ENCODE measurements at places on chromosomes 16 and 17.

- DNase-seq: peak; percentile 46
Observed at GRCh38 chr16:70553645-70554044, 30.0 kb downstream of the SF3B3 start.

- no peak for DNase-seq
Observed at GRCh38 chr16:55408661-55409060, 70.3 kb upstream of the MMP2 start.

DNA sequence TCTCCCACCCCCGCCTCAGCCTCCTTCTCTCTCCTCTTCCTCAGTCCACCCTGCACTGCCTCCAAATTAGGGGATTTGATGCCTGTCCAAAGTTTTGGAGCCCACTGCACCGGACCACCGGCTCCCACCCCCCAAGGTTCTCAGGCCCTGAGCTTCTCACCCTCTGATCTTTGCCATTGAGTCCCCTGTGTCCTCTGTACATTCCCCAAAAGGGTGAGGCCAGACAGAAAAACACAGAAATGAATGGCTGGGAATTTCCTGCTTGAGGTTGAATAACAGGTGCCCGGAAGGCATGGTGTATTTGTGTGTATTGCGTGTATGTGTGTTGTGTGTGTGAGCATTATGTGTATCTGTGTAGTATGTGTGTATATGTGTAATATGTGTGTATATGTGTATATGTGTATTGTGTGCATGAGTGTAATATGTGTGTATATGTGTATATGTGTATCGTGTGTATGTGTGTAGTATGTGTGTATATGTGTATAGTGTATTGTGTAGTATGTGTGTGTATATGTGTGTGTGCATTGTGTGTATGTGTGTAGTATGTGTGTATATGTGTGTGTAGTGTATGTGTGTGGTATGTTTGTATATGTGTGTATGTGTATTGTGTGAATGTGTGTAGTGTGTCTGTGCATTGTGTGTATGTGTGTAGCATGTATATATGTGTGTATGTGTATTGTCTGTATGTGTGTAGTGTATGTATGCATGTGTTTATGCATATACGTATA lies 16.0 kb upstream of the CCL17 start:
- no peak for DNase-seq

DNA sequence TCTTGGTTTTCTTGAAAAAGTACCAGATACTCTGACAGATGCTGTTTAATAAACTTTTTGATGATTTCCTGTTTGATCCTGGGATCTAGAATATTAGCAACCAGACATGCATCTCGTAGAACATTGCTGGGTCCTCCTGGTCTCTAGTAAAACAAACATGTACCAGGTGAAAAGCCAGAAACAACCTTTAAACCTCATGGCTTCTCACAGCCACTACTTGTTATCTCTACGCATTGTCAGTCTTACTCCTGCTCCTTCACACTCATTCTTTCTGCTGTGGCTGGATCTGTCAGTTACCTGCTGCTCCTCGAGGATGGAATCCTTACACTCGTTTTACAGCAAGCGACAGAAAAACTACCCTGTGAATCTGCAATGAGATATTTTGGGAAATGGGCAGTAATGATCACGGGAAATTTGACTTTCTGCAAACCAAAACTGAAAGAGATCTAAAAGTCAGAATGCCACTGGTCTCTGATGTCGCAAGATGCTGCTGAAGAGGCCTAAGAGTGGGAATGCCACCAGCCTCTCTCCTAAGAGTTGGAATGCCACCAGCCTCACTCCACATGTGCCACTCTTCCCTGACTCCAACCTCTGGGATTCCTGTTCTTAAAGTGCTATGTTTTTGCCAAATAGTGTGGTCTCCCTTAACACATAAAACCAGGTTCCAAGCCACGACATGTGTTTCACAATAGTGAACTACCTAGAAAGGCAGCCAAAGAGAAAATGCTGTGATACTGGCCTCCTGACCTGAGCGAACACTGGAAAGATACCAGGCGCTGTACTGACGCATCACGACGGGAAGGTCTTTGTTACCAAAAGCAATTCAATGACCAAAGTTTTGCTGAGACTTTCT lies 86.3 kb downstream of the VPS53 start:
- DNase-seq: no peak

DNA sequence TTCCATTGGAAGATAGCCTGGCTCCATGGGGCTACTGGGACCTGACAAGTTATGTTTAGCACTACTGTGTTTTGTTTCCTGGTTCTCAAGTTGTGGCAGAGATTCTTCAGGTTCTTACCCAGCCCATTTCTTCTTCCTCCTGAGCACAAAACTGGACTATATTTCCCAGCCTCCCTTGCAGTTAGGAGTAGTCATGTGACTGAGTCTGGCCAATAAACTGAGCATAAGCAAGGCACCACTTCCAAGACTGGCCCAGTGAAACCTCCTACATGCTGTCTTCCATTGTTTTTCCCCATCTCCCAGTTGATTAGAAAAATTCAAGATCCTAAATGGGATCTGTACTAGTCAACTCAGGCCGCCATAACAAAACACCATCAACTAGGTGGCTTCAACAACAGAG lies 28.2 kb upstream of the RBBP6 start:
- no peak for DNase-seq

GRCh38 chr17:73228748-73229236 lies 32.9 kb downstream of the CPSF4L start:
- peak; percentile 60 for DNase-seq

- DNase-seq: no peak
Observed at GRCh38 chr16:66344533-66345145, 21.9 kb upstream of the CDH5 start.

- no peak for DNase-seq
Observed at GRCh38 chr17:39057701-39058206, 90.6 kb upstream of the FBXO47 start.

DNA sequence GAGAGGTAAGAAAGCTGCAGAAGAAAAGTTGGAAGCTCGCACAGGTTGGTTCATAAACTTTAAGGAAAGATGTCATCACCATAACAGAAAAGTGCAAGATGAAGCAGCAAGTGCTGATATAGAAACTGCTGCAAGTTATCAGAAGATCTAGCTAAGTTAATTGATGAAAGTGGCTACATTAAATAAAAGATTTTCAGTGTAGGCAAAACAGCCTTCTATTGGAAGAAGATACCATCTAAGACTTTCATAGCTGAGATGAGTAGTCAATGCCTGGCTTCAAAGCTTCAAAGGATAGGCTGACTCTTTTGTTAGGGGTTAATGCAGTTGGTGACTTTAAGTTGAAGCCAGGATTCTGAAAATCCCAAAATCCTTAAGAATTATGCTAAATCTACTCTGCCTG lies 24.0 kb downstream of the CYLD start:
- DNase-seq: no peak

- no peak for DNase-seq
Observed at GRCh38 chr17:49482144-49482817, 12.8 kb upstream of the NGFR start.

GRCh38 chr17:27343294-27343693 lies 49.4 kb downstream of the WSB1 start:
- no peak for DNase-seq

DNA sequence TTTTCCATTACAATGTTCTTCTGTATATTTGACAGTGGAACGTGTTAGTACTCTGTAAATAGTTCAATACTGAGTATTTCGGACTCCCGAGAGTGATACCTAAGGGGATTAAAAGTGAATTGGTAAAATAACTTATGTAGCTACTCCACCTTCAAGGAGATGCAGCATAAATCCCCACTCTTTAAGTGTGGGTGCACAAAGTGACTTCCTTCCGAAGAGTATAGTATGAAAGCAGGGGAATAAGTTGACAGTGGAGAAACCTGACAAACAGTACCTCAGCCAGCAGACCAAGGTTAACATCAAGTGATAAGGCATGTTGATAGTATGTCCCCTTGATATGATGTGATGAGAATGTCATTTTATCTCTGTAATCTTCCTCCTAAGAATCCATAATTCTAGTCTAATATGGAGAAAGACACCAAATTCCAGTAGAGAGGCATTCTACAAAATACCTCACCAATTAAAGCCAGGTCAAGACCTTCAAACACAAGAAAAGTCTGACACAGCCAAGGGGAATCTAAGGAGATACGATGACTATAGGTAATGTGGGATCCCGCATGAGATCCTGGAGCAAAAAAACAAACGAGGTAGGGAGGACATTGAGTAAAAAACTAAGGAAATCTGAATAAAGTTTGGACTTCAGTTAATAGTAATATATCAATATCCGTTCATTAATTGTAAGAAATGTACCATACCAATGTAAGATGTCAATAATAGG lies 1.8 kb upstream of the ZPBP2 start:
- DNase-seq: no peak

- no peak for DNase-seq
Observed at GRCh38 chr16:72458035-72458434, 286.1 kb upstream of the PMFBP1 start.

DNA sequence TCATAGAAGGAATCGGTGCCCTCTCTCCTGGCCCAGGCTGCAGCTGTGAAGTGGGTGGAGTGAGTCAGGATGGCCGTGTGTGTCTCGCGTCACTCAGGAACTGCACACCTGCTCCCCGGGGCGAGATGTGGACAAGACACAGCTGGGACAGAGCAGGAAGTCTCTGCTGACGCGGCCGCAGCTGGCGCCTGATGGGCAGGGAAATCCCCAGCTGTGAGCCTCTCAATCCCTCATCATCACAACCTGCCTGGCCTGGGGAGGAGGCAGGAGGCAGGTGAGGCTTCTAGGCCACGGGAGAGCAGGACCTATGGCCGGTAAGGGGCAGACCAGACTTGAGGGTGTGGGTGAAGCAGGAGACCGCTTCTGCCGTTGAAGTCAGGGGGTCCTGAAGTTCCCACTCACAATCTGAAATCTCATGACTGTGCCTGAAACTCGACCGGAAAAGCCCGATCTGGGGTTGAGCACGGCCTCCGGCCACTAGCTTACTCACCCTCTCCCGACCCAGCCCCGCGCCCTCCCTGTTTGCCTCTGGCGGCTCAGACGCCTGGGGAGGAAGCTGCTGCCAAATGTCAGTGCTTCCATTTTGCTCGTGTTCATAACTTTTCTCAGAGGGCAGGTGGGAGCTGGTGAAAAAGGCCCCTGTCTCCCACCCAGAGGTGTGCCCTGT lies 1.1 kb upstream of the TRPV3 start:
- DNase-seq: no peak

DNA sequence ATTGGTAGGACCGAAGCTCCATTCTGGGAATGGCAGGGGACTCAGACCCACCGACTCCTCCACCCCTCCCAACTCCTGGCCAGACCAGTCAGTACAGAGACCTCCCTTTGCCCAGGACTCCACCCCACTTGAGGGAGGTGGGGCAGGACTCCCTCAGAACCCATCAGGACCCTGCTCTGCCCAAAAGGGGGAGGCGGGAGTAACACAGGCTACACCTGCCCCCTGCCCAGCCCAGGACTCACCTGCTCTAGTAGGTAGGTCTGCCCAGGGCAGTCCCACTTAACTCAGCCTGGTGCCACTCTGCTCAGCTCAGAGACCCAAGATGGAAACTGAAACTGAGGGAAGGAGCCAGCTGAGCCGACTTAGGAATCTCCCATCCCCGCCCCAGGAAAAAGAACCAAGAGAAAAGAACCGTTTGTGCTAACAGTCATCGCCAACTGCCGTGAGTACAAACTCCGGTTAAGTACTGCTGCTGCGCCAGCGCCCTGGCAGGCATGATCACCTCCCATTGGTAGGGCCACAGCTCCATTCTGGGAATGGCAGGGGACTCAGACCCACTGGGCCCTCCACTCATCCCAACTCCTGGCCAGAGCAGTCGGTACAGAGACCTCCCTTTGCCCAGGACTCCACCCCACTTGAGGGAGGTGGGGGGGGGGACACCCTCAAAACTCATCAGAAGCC lies 503 bp downstream of the DHX58 start:
- DNase-seq: peak; percentile 38

DNA sequence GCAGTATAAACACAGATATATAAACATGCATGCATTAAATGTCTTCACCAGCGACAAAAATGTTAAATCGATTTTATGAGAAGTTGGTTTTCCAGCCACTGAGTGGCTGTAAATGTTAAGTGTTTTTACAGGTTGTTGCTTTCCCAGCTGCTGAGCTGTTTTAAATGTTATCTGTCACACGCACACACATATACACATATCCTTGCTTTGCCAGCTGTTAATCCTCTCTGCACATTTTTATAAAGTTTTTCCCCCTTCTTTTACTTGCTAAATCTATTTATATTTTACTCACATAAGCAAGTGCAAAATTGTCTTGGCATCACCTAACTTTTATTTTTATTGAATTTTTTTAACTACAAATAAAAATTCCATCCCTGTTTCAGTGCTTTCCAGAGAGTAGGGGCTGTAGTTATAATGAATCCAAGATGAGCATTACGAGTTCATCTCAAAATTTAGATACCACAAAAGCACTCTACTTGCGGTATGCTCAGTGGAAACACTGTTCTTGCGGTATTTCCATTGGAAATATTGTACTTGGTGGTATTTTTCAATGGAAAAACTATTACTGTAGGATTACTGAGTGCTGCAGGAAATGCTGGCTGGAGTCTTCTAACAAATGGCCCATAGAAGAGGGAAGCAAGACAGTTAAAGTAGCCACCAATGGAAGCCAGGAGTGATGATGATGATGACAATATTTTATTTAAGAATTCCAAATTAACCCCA lies 124.9 kb upstream of the KCNJ16 start:
- no peak for DNase-seq

DNA sequence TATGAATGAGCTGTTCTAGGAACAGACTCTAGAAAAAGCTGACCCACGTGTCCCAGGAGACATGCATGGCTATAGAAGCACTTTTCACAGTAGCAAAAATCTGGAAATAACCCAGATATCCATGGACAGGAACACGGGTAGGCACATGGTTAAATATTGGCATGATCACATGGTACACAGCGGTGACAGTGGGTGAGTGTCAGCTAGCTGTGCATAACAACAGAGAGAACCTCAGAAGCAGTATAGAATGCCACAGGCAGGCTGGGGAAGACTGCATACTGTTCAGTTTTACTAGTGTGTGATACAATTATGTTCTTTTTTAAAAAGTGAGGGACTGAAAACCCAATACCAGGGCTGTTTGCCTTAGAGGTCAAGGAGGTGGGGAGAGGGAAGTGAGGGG lies 31.4 kb downstream of the EPN2 start:
- no peak for DNase-seq

- DNase-seq: no peak
Observed at GRCh38 chr16:57479205-57479975, 6.9 kb downstream of the DOK4 start.

All from GM04504 (cell line).